ENCODE measurements at places on chromosomes 5 and 9. TPM values are rescaled to one million over a fixed set of nuclear protein-coding genes. Genes with fewer than 3 reads are reported as not detected.
A peak's percentile ranks its signal among the peaks of the same experiment; 100 is the strongest.

DNA sequence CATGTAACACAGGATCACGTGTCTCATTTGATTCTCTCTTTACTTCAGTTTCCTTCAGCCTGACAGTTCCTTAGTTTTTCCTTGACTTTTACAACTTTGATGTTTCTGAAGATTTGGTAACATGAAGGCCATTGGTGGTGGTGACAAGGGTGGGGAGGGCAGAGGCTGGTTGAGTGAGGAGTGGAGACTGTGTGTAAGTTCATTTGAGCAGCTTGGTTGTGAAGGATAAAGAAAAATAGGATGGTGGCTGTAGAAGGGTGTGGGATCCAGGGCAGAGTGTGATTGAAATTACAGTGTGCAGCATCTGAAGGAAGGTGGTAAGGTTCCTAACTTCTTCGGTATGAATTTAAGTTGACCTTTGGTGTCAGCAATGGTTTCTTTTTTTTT lies 20.4 kb downstream of the SUB1 start:
- H3K27ac ChIP-seq = no peak overlapping the region
- H3K36me3 ChIP-seq = peaks cover 55% of the 10 kb centered on the region
- no peak overlapping the region for H3K4me3 ChIP-seq

CCNO gene
- total RNA-seq = 4.6 TPM

SLC28A3 gene
- total RNA-seq = not detected

GRCh38 chr9:130794923-130795495 lies 40.0 kb upstream of the ABL1 start:
- DNase-seq = no peak
- H3K4me1 ChIP-seq = no peaks in the 10 kb centered on the region
- no peaks in the 10 kb centered on the region for H3K27me3 ChIP-seq
- no peak overlapping the region for H3K27ac ChIP-seq

COL5A1 gene
- total RNA-seq = 57.3 TPM

COQ4 gene
- total RNA-seq = 50.7 TPM

DNA sequence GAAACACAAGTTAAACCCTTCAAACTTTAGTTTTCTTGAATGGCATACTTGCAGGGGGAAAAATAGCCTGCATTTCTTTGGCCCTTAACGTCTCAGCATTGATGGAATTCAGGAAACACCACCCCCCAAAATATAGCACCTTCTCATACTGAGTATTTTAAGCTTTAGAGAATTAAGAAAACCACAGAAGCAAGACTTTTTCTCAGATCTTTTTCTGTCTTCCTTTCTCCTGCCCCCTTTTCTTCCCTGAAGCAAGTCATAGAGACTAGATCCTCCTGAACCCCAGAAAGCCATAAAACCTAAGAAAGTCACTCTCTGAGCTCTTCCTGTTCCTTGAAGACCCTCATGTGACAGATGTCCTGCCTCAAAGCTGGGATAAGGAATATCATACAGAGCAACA lies 1069.9 kb downstream of the EFNA5 start:
- no peaks in the 10 kb centered on the region for H3K27me3 ChIP-seq
- H3K27ac ChIP-seq = no peak overlapping the region
- no peaks in the 10 kb centered on the region for H3K36me3 ChIP-seq

- DNase-seq = peak; percentile 24
- H3K36me3 ChIP-seq = no peaks in the 10 kb centered on the region
- H3K4me1 ChIP-seq = no peaks in the 10 kb centered on the region
- H3K27ac ChIP-seq = no peak overlapping the region
- no peak overlapping the region for H3K4me3 ChIP-seq
These were observed 317.0 kb upstream of the IRX4 start for GRCh38 chr5:2199697-2200096.

NXNL2 gene
- 0.23 TPM for total RNA-seq

GRCh38 chr9:21281275-21281674 lies 23.8 kb downstream of the IFNA5 start:
- peaks cover 77% of the 10 kb centered on the region for H3K27me3 ChIP-seq
- no peaks in the 10 kb centered on the region for H3K36me3 ChIP-seq

- no peaks in the 10 kb centered on the region for H3K36me3 ChIP-seq
- H3K27ac ChIP-seq = no peak overlapping the region
- no peak overlapping the region for H3K4me3 ChIP-seq
- no peaks in the 10 kb centered on the region for H3K27me3 ChIP-seq
These were observed 37.3 kb upstream of the NOTCH1 start for GRCh38 chr9:136582977-136583735.

DNA sequence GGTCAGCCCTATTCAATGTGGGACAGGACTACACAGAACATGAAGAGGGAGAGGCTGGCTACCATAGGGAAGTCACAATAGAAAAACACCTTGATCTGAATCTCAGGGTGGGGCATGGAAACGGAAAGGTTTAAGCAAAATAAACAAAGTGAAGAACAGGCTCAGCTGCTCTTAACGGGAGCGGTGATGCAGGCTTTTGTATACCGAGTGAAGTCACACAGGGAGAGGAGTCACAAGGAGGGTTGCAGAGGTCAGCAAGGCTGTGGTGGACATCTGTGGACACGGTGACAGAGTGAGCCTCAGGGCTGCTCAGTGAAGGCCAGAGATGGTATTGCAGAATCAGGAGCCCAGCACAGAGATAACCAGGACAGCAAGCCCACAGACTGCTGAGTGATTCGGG lies 30.6 kb upstream of the SEMA4D start:
- DNase-seq = no peak
- H3K27ac ChIP-seq = no peak overlapping the region
- no peak overlapping the region for H3K4me3 ChIP-seq
- H3K27me3 ChIP-seq = no peaks in the 10 kb centered on the region

GRCh38 chr5:117161718-117162335 lies 587.2 kb upstream of the SEMA6A start:
- no peaks in the 10 kb centered on the region for H3K36me3 ChIP-seq
- H3K27me3 ChIP-seq = no peaks in the 10 kb centered on the region
- H3K4me3 ChIP-seq = no peak overlapping the region
- no peak overlapping the region for H3K27ac ChIP-seq
- no peak for DNase-seq

GRCh38 chr9:93896496-93897033 lies 58.6 kb downstream of the BARX1 start:
- H3K4me1 ChIP-seq = no peaks in the 10 kb centered on the region
- no peak overlapping the region for H3K4me3 ChIP-seq
- no peaks in the 10 kb centered on the region for H3K36me3 ChIP-seq
- H3K27me3 ChIP-seq = no peaks in the 10 kb centered on the region

ZNF483 gene
- total RNA-seq = 20.9 TPM

GRCh38 chr9:26415528-26415927 lies 477.1 kb downstream of the CAAP1 start:
- H3K27me3 ChIP-seq = no peaks in the 10 kb centered on the region
- no peak overlapping the region for H3K4me3 ChIP-seq
- DNase-seq = no peak
- H3K27ac ChIP-seq = no peak overlapping the region

DNA sequence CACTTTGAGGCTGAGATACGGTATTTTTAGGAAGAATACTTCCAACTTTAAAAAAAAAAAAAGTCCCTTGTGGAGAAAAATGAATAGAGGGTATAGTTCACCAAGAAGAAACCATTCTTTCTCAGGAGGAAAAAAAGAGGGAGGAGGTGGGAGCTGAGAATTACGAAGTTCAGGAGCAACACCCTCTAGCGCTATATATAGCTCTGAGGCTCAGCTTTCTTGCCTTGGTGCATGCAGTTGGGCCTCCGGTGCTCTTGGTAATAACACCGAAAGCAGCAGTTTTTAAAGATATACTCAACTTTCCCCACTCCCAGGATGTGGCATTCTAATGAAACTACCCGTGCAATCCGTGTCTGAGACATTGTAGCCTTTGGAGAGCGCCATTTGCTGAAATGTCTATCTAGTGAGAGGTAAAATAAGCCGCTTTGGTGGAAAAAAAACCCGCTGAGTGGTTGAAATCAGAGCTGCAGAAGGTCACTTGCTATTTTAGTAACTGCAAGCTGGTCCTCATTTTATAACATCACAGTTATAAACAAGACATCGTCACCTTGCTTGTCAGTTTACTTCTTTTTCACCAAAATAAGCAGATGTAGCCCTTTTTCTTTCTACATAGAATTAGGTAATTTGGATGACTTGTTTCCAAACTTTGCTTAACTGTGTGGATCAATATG lies 156.4 kb downstream of the RORB start:
- no peak overlapping the region for H3K4me3 ChIP-seq
- no peaks in the 10 kb centered on the region for H3K36me3 ChIP-seq
- no peak for DNase-seq
- no peaks in the 10 kb centered on the region for H3K4me1 ChIP-seq
- no peaks in the 10 kb centered on the region for H3K27me3 ChIP-seq

GRCh38 chr9:123440256-123440655 lies 84.3 kb downstream of the CRB2 start:
- H3K27ac ChIP-seq = no peak overlapping the region
- no peak overlapping the region for H3K4me3 ChIP-seq
- H3K27me3 ChIP-seq = no peaks in the 10 kb centered on the region
- H3K4me1 ChIP-seq = peaks cover 8% of the 10 kb centered on the region

DNA sequence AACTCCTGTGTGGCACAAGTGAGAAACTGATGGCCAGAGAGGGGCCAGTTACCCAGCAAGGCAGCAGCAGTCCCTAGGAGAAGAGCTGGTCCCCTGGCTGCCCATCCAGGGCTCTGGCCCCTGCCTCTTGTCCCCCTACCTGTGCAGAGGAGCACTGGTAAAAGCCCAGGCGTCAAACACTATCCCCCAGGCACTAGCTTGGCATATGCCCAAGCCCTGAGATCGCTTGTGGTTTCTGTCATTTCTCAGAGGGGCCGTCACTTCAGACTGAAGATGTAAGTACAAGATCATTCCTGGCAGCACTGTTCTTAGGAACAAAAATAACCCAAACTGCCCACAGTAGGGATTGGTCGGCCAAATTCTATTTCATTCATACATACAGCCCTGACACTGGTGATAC lies 53.9 kb downstream of the COL15A1 start:
- H3K36me3 ChIP-seq = no peaks in the 10 kb centered on the region
- peak; percentile 29 for DNase-seq

DNA sequence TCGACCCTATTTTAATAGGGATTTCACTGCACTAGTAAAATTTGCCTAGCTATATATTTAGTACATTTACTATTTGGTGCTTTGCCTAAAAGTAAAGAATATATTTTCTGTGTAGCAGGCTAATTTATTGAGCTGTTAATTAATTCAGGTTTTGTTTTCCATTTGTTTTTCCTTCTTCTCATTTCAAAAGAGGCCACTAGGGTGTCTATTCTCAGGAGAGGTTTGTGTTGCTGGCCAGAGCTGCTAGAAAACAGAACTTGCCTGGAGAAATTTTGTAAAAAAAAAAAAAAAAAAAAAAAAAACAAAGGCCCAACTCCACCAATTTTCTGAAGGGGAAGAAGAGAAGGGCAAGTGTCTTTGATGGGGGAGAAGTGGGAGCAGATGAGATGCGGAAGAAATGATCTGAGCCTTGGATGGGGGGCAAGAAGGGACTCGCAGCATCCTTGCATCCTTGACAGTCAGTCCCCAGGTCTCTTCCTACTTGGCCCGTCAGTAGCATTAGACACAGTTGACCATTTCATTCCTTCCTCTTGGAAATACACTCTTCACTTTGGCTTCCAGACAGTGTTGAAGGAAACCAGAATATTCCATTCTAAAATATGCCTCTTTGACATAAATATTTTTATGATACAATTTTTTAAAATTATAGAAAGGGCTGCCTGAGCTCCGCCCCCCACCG lies 318.5 kb downstream of the TRPM3 start:
- no peak overlapping the region for H3K4me3 ChIP-seq
- H3K27me3 ChIP-seq = no peaks in the 10 kb centered on the region
- H3K36me3 ChIP-seq = no peaks in the 10 kb centered on the region
- H3K4me1 ChIP-seq = no peaks in the 10 kb centered on the region

PCDHGB4 gene
- total RNA-seq = 13.9 TPM

DNA sequence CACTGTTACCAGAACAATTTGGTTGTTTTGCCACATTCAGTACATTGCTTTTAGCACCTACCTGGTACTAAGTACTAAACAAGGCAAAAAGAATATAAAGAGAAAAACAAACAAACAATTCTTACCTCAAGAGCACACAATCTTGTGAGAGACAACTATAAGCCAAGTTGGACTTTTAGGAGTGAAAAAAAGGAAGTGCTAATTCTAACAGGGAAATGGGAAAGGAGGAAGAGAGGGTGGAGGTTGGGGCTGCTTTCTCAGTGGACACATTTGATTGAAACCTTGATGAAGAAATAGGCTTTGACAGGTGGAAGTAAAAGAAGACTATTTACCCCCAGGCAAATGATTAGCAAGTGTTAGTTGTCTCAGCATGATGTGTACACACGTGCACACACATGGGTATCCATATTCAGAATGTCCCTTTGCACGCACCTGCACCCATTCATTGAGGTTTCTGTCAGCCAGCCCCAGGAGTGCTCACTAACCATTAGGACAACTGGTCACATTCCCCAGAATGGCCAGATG lies 302.6 kb downstream of the ACTL7B start:
- H3K4me3 ChIP-seq = no peak overlapping the region
- H3K27me3 ChIP-seq = no peaks in the 10 kb centered on the region
- no peaks in the 10 kb centered on the region for H3K36me3 ChIP-seq
